Activated CD8-positive, alpha-beta T cell treated with anti-CD3 and anti-CD28 coated beads, Interleukin-2, amount 10 ng/mL, durations not matched to agents 7 days and 5 days (primary cell): ENCODE measurements at places on chromosomes 3 and 15. TPM values are rescaled to one million over a fixed set of nuclear protein-coding genes. Genes with fewer than 3 reads are reported as not detected.

- no peaks in the 10 kb centered on the region for H3K4me1 ChIP-seq
- peaks cover 31% of the 10 kb centered on the region for H3K27me3 ChIP-seq
- no peak overlapping the region for H3K27ac ChIP-seq
- H3K36me3 ChIP-seq: no peaks in the 10 kb centered on the region
These were observed 107.1 kb upstream of the TSC22D2 start for GRCh38 chr3:150300852-150301517.

The POLR2M gene
- total RNA-seq: 74.8 TPM

- H3K27me3 ChIP-seq: no peaks in the 10 kb centered on the region
- H3K4me1 ChIP-seq: peaks cover 17% of the 10 kb centered on the region
- H3K36me3 ChIP-seq: peaks cover 5% of the 10 kb centered on the region
- no peak for DNase-seq
- H3K4me3 ChIP-seq: no peak overlapping the region
These were observed 112.5 kb upstream of the TGFBR2 start for GRCh38 chr3:30493911-30494311.

The ZPLD1 gene
- total RNA-seq: not detected
